ENCODE measurements at places on chromosomes 11 and 22. TPM values are rescaled to one million over a fixed set of nuclear protein-coding genes. Genes with fewer than 3 reads are reported as not detected.

The ZNF70 gene
- 8.7 TPM for total RNA-seq

The ADM2 gene
- total RNA-seq, result 1.9 TPM

The BRSK2 gene
- 49.1 TPM for total RNA-seq

The OR5P2 gene
- 0.62 TPM for total RNA-seq

The NDUFV1 gene
- total RNA-seq, result 312 TPM

- H3K4me3 ChIP-seq, result no peak overlapping the region
- DNase-seq, result no peak
- no peaks in the 10 kb centered on the region for H3K27me3 ChIP-seq
- H3K36me3 ChIP-seq, result no peaks in the 10 kb centered on the region
- no peaks in the 10 kb centered on the region for H3K4me1 ChIP-seq
These were observed 882.8 kb upstream of the ANO3 start for GRCh38 chr11:25449091-25449490.

DNA sequence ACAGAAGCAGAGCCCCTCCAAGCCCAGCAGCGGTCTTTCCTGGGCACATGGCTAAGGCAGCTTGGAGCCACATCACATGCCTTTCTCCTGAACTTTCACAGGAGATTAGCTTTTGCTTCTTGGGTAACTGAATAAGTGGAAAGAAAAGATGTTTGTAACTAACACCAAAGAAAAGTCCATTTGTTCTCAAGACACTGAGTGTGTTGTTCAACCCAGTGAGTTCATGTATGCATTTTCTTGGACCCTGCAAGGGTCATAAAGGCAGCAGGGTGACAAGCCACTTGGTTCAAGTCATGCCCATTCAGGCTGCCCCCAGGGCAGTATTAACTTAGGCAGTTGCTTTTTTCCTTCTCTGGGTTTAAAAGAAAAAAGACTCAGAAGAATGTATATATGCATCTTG, 203.4 kb downstream of the FAM76B start:
- peaks cover 3% of the 10 kb centered on the region for H3K4me1 ChIP-seq
- DNase-seq, result no peak
- H3K4me3 ChIP-seq, result no peak overlapping the region
- H3K27me3 ChIP-seq, result no peaks in the 10 kb centered on the region
- no peaks in the 10 kb centered on the region for H3K36me3 ChIP-seq
- H3K27ac ChIP-seq, result no peak overlapping the region

GRCh38 chr11:47327025-47327424, 25.5 kb downstream of the MYBPC3 start:
- H3K27ac ChIP-seq, result no peak overlapping the region
- H3K36me3 ChIP-seq, result no peaks in the 10 kb centered on the region
- no peaks in the 10 kb centered on the region for H3K4me1 ChIP-seq

- no peak for DNase-seq
- no peak overlapping the region for H3K4me3 ChIP-seq
- peaks cover 10% of the 10 kb centered on the region for H3K4me1 ChIP-seq
These were observed 41.7 kb downstream of the MICAL3 start for GRCh38 chr22:17982572-17983141.

- peaks cover 15% of the 10 kb centered on the region for H3K4me1 ChIP-seq
- no peak overlapping the region for H3K27ac ChIP-seq
- no peaks in the 10 kb centered on the region for H3K27me3 ChIP-seq
- H3K4me3 ChIP-seq, result no peak overlapping the region
- no peak for DNase-seq
- H3K36me3 ChIP-seq, result no peaks in the 10 kb centered on the region
These were observed 285.9 kb downstream of the TBC1D22A start for GRCh38 chr22:47048123-47049077.

DNA sequence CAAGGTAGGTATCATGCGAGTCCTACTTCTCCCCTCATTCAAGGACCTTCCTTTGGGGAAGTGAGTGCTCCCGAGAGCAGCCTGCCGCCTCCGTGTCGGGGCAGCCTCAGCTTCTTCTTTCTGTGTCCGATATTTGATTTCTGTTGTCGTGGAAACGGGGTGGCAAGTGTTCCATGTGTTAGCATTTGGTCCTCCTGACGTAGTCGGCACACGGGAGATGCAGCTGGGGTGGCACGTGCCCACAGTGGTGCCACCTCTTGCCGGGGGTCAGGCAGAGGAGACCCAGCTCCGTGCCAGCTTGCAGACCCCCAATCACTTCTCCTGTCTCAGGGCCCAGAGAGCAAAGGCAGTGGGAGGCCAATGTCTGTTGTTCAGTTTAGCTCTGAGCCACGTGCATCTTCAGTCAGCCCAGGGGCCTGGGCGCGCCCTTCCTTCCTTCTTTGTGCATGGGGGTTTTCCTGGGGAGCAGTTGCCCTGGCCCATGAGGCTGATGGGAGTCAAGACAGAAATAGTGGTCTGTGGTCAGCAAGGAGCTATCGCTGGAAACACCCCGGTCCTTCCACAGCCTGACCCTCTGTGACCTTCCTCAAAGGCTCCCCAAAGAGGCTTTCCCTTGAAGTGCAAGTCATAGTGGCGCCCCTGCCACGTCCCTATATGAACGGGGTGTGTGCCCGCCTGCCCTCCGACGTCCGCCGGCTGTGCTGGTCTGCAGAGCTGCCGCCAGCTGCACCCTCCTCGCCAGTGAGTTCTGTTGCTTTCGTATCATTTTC, 44.5 kb downstream of the PARVB start:
- H3K4me3 ChIP-seq, result no peak overlapping the region
- no peaks in the 10 kb centered on the region for H3K36me3 ChIP-seq
- DNase-seq, result no peak
- no peaks in the 10 kb centered on the region for H3K4me1 ChIP-seq

DNA sequence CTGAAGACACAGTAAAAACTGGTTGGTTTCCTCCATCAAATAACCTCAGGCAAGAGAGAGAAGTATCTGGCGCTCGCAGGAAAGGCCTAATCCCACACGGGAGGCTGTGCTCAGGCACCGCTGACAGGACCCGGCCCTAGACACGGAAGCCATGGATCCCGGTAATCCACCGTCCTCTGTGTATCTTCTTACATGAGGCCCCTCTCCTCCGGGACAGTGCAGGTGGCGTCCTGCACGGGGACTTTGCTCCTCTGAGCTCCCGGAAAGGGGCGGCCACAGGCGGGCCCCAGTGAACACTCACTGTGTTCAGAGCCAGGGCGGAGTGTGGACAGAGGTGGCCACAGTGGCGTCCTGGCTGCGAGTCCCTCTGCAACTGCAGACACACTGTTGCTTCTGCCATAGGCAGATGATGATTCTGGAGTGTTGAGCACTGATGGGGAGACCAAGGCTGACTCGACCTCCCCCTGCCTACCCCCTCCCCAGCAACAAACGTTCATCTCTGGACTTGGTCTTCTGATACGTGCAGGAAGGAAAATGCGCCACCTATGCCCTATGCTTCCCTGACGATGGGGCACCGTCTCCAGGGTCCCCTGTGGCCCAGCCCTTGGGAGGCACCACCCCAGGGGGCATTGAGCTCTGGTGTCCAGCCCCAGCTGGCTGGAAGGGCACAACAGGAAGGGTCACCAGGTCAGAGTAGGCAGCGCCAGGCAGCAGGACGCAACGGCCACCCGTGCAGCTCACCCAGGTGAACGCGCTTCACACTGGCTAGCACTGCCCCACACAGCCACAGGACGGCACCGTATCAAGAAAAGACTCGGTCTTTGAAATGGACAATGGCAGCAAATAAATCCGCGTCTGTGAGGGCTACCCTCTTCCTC, 95.7 kb downstream of the TRMU start:
- no peak for DNase-seq
- no peak overlapping the region for H3K4me3 ChIP-seq
- H3K36me3 ChIP-seq, result no peaks in the 10 kb centered on the region

DNA sequence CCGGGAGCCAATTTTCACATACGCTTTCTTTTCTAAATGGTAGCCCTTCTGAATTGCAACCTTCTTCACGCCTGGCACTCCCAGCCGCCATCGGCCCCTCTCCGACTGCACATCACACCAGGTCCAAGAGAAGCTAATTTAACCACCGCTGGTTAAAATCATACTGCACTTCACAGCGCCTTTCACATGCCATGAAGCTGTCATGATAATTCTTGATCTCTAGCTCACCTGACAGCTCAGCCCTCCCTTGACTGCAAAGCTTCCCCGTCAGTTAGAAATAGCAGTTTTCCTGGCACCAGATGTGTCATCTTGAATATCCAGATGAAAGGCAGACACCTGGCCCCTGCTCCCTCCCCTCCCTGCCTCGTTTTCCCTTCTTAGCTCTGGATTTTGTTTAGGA, 101.4 kb downstream of the ARL14EP start:
- H3K36me3 ChIP-seq, result no peaks in the 10 kb centered on the region
- no peaks in the 10 kb centered on the region for H3K27me3 ChIP-seq
- no peak for DNase-seq
- H3K4me1 ChIP-seq, result no peaks in the 10 kb centered on the region
- no peak overlapping the region for H3K27ac ChIP-seq

GRCh38 chr11:106717222-106717621, 301.1 kb downstream of the GUCY1A2 start:
- peaks cover 5% of the 10 kb centered on the region for H3K4me1 ChIP-seq
- no peaks in the 10 kb centered on the region for H3K36me3 ChIP-seq
- no peaks in the 10 kb centered on the region for H3K27me3 ChIP-seq
- DNase-seq, result no peak

DNA sequence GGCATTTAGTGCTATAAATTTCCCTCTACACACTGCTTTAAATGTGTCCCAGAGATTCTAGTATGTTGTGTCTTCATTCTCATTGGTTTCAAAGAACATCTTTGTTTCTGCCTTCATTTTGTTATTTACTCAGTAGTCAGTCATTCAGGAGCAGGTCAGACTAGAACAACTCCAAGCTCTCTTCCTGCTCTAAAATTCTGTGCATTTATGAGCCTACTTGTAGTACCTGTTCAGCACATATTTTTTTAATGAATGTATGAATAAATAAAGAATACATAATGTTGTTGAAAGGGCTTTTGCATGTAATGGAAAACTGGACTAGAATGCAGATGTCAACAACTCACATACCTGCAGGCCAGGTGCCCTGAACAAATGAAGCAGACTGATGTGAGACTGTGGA, 13.7 kb upstream of the HEPHL1 start:
- H3K27ac ChIP-seq, result no peak overlapping the region
- no peaks in the 10 kb centered on the region for H3K27me3 ChIP-seq
- H3K4me1 ChIP-seq, result no peaks in the 10 kb centered on the region
- H3K4me3 ChIP-seq, result no peak overlapping the region
- no peak for DNase-seq
- no peaks in the 10 kb centered on the region for H3K36me3 ChIP-seq

DNA sequence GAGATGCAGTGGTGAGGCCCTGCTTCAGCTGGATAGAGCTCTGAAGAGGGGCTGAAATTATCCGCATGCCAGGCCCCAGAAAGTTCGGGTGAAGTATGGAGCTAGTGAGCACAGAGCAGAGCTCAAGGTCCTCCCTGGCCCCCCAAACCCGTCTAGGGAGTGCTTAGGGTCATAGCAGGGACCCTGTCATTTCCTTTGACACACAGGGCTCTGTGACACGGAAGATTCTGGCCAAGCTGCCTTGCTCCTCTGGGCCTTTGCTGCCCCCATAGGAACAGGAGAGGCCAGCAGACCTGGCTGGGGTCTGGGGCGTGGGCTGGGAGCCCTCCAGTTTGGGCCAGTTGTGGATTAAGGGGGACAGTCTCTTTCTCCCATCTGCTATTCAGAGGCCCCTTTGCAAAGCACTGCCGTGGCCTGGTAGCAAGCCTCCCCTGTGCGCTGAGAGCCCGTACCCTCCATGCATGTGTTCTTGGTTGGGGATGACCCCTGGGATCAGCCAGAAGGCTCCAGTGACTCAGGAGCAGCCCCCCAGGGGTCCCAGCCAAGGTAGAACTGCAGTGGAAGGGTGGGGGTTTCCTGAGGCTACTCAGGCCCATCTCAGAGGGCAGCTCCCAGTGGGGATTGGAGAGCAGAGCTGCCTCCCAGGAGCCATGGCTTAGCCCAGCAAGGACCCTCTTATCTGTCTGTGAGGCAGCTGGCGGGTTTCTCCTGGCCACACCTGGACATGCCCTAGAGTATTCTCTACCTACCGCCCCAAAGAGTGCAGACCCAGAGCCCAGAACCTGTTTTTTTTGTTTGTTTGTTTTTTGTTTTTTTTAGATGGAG, 42.3 kb downstream of the RNF141 start:
- no peak overlapping the region for H3K27ac ChIP-seq
- no peaks in the 10 kb centered on the region for H3K4me1 ChIP-seq
- H3K36me3 ChIP-seq, result no peaks in the 10 kb centered on the region
- H3K4me3 ChIP-seq, result no peak overlapping the region
- no peak for DNase-seq

DNA sequence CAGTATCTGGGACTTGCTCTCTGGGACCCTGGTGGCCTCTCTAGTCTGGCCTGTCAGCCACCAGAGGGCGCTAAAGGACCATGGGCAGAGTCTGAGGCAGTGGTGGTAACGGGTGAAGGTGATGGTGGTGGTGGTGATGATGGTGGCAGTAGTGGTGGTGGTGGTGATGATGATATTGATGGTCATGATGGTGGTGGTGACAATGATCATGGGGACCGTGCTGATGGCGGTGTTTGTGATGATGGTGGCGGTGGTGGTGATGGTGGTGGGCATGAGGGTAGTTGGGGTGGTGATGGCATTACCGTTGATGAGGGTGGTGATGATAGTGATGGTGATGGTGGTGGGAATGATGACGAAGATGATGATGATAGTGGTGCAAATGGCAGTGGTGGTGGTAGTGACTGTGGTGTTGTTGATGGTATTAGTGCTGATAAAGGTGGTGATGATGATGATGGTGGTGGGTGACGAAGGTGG, 16.0 kb downstream of the TRPM5 start:
- H3K36me3 ChIP-seq, result no peaks in the 10 kb centered on the region
- DNase-seq, result peak; percentile 90
- no peaks in the 10 kb centered on the region for H3K4me1 ChIP-seq
- no peak overlapping the region for H3K27ac ChIP-seq

DNA sequence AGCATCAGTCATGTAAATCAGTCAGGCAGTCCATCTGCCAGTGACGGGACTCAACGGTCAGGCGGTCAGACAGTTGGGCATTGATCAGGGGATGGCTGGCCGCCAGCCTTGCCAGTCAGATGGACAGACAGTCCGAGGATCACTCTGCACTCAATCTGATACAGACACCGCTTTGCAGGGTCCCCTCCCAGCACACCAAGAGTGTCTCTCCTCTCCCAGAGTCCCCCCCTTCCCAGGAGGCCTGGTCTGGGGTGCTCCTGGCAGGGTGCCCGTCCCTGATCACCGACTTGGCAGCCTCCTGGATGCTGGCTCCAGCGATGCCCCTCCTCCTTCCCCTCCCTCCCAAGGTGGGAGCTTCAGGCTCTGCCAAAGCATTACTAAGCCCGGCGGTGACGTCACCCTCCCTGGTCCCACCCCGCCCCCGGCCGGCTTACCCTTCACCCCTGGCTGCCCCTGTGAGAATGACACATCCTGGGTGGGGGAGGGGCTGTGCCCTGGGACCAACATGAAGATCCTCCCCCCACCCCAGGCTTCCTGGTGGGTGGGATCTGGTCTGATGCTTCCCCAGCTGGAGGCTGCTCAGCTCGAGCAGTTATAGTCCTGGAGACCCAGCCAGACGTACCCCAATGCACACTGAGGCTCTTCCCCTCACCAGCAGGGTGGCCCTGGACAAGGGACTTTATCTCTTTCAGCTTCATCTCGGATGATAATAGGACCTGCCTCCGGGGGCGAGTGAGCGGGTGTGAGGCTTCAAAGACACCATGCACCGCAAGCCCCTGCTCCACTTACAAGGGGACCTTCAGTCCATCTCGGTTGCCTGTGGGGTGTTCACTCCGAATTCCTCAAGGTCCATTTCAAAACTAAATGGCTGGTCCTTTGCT, 69.2 kb downstream of the CD82 start:
- no peaks in the 10 kb centered on the region for H3K4me1 ChIP-seq
- no peak overlapping the region for H3K4me3 ChIP-seq
- peak; percentile 88 for DNase-seq
- H3K27ac ChIP-seq, result no peak overlapping the region
- H3K27me3 ChIP-seq, result no peaks in the 10 kb centered on the region

All from testis (tissue), 5 donors.